ENCODE measurements at places on chromosomes 4 and X. TPM values are rescaled to one million over a fixed set of nuclear protein-coding genes. Genes with fewer than 3 reads are reported as not detected.

Gene TCP11X2
- total RNA-seq: 0.72 TPM

Gene AMER1
- total RNA-seq: 6.3 TPM

Gene TEX13C
- total RNA-seq: not detected

Gene TIGD4
- 1.3 TPM for total RNA-seq

Gene ARHGAP36
- not detected for total RNA-seq

DNA sequence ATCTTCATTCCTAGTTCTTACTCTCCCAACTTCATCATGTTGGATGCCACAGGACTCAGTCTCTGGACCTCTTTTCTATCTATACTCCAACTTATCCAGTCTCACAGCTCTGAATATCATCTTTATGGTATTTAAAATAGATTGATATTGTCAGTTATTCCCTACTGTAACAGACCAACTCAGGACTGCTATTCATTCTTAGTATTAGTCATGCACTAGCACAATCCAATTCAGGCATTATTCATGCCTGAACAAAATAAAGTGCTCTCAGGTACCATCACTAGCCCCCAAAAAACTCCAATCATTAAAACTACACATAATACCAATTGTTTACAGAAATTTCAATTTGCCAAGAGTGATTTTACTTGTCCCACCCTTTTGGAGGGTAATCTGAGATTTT lies 37.7 kb downstream of the FRYL start:
- no peaks in the 10 kb centered on the region for H3K4me1 ChIP-seq
- DNase-seq: no peak
- no peaks in the 10 kb centered on the region for H3K36me3 ChIP-seq
- H3K27me3 ChIP-seq: no peaks in the 10 kb centered on the region
